ENCODE measurements at places on chromosomes 11 and 22.

DNA sequence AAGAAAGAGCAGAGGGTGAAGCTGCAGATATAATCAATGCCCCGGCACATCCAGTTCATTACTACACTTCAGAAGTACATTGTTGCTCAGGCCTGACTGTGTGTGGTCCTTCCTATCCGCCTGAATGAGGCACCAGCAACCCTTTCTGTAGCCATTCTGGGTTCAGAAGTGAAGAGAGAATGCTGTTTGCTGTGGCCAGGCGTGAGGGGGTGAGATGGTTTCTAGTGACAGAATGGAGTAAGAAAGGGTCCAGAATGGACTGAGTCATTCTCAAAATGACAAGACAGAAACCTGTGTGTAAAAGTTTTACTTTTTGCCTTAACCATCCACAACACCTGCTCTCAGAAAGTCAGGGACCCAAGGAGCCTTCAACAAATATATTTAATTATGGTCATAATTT is 334.8 kb downstream of the GUCY1A2 start:
- no peak for DNase-seq

DNA sequence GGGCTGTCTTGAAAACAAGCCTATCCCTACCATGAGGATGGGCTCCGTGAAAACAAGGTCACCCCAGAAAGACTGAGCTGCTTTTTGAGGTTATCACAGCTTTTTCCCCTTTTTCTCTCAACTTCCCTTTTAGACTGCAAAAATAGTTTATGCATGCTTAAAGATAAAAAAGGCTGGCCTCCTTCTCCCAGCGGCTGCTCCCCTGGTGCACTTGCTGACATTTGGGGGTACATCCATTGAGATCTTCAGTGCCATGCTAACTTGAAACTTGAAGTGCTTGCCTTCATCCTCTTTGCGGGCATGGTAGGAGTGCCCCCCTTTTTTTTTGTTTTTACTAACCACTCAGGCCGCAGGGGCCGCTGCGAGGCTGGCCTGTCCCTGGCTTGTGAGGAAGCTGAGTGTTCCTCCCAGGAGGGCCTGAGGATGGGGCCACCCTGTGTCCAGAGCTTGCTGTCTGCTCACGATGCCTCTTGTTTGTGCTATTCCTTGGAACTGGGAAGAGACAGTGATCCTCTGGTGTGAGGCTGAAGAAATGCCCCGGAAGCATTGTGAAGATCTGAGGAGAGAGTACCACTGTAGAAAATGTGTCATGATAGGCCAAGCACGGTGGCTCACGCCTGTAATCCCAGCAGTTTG is 2.2 kb downstream of the TANGO2 start:
- DNase-seq = no peak

GRCh38 chr11:75522286-75523044 is 3.3 kb downstream of the GDPD5 start:
- no peak for DNase-seq

DNA sequence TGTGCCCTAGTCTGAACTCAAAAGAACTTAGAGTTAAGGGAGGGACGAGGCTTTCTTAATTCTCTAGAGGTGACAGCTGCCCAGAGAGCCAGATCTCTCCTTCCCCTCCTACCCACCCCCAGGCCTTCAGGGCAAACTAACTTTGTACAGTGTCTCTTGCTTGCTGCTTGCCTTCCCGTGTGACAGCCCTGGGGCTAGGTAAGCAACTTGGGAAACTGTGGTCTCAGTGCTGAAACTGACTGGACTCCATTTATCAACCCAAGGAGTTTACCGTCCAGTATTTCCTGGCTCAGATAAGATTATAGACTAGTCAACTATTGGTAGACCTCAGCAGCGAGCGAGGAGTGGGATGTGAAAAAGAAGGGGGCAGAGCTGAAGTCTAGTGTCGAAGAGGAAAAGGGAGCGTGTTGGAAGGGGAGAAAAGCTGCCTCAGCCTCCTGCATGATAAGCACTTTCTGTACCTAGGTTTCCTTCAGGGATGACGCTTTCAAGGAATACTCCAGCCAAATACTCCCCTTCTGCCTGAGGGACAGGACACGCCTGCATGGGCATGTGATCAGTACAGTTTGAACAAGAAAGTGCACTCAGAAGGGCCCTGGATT is 43.3 kb upstream of the WEE1 start:
- DNase-seq = no peak

DNA sequence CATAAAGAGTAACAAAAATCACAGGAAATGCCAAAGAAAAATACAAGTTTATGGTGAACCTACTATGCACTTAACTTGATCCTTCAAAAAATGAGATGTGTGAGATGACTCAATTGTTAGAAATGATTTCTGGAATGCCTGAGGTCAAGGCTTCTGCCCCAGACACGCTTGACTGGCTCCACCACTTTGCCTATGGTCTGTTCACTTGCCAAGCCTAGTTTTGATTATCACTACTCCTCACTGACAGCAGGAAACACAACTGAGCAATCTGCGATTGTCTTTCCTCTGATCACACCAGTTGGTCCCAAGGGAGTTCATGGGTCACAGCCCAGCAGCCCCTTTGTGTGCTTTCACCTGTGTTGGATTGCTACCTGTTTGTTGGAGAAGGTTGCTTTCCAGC is 20.6 kb upstream of the PRDM10 start:
- DNase-seq = peak; percentile 60

DNA sequence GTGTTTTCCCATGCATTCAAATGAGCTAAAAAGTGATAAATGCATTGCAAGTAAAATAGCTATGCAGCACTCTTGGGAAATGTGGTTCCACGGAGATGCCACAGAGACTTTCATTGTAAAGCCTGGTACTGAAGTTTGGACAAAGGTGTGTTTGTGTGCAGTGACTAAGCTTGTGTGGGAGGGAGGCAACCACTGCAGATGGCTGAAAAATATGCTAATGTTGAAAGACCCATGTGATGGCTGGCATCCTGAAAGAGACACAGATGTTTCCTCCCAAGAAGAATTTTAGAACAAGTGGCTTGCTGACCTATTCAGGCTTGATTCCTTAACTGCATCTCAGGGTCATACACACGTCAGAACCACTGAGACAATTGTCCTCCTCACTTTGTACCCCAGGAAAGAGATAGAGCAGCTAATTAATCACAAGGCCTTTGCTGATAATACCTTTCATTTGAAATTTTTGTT is 73.8 kb downstream of the FAM76B start:
- peak; percentile 61 for DNase-seq

DNA sequence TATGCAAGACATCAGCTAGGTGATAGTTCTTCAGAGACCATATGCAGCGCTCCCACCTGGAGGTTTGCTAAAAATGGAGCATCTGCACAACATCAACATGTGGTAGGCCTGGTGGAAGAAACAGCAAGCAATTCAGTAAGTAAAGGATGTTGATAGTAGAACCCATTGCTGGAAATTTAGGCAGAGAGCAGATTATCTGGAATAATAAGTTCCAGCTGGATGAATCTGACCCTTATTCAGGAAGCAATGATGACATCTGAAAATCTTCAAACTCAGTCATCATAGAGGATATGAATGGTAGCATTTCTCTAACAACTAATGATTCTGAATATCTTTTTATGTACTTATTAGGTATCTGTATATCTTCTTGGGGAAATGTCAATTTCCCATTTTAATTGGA is 225.2 kb upstream of the ANO3 start:
- peak; percentile 2 for DNase-seq

- DNase-seq = no peak
These were observed 74.1 kb downstream of the PARVB start for GRCh38 chr22:44098021-44098739.

- DNase-seq = peak; percentile 66
These were observed 52.5 kb downstream of the NECTIN1 start for GRCh38 chr11:119676461-119677020.

DNA sequence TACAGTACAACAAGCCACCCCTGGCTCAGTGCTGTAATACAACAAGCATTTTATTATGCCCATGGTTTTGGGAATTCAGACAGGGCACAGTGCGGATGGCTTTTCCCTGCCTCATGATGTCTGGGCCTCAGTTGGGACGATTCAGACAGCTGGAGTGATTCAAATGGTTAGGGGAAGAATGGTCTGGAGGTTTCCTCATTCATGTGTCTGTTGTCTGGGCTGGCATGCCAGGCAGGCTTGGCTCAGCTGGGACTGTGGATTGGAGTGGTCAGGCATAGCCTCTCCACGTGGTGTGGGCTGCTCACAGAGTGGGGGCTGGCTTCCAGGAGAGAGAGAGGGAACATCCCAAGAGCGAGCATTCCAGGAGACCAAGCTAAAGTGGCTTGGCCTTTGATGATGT is 164.4 kb downstream of the C11orf91 start:
- no peak for DNase-seq

- no peak for DNase-seq
These were observed 8.0 kb downstream of the SIK3 start for GRCh38 chr11:117090111-117090706.

DNA sequence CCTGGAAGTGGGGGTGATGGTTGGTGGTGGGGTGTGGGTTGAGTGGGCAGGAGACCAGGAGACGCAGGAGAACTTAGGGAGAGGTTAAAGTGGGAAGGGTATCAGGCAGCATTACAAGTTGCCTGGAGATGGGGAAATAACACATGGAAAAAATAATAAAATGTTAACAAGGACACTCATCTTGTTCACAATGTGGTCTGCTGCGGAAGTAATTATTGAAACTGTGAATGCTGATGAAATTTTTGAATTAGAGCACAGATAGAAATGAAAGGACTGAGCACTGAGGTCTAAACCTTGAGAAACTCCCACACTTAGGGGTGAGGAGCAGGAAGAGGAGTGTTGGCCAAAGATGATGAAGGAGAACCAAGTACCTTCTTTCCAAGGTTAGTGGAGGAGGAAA is 346.0 kb upstream of the PLET1 start:
- DNase-seq = no peak

GRCh38 chr11:75583718-75584658 is 21.9 kb downstream of the SERPINH1 start:
- DNase-seq = peak; percentile 74

DNA sequence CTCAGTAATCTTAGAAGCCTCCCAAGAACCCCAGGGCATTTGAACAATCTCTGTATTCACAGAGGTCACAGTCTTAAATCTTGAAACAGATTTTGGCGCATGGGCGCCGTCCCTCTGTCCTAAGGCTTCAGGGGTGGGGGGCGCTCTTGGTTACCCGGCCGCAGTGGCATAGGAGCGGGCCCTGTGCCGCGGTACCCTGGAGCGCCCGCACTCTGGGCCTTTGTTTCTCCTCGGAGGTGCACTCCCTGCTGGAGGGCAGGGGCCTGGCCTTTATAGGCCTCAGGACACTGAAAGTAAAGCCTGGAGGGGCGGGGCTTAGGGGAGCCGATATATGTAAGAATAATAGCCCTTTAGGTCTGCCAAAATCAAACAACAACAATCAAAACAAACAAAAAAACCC is 197.3 kb upstream of the FOLH1 start:
- DNase-seq = no peak

GRCh38 chr11:46122945-46123715 is 1.9 kb upstream of the PHF21A start:
- peak; percentile 80 for DNase-seq

DNA sequence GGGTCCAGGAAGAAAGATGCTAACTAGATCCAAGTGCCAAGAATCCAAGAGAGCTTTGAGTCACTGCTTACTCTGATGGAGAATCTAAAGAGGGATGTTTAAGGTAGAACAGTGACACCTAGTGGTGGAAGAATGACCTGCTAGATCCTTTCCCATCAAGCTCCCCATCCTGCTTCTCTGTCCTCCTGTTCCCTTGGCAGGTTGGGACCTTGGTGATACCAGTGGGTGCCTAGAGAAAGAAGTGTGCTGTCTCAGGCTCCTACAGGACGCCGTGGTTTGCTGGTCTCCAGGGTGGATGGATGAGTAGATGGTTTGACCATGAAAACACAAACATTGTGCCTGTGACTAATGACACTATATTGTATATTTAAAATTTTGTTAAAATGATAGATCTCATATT is 383.7 kb downstream of the TMEM135 start:
- DNase-seq = peak; percentile 90

- no peak for DNase-seq
These were observed 45.7 kb upstream of the CD5 start for GRCh38 chr11:61056571-61056970.

DNA sequence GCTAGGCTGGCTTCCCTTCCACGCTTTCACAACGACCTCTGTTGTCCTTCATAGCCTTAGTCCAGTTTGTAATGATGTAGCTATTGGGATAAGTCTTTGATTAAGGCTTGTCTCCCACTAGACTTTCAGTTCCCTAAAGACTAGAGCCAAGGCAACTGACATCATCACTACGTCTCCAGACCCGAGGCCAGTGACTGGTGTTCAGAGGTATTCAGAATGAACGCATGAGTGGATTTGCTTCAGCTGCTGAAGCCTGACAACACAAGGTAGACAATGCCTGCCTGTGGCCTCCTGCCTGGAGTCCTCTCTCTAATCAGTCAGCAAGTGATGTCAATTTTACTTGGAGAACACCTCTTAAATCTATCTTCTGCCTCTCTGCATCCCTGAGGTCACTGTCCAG is 13.6 kb downstream of the EFCAB6 start:
- peak; percentile 57 for DNase-seq

- DNase-seq = no peak
These were observed 129.6 kb downstream of the VPREB1 start for GRCh38 chr22:22374163-22374562.

DNA sequence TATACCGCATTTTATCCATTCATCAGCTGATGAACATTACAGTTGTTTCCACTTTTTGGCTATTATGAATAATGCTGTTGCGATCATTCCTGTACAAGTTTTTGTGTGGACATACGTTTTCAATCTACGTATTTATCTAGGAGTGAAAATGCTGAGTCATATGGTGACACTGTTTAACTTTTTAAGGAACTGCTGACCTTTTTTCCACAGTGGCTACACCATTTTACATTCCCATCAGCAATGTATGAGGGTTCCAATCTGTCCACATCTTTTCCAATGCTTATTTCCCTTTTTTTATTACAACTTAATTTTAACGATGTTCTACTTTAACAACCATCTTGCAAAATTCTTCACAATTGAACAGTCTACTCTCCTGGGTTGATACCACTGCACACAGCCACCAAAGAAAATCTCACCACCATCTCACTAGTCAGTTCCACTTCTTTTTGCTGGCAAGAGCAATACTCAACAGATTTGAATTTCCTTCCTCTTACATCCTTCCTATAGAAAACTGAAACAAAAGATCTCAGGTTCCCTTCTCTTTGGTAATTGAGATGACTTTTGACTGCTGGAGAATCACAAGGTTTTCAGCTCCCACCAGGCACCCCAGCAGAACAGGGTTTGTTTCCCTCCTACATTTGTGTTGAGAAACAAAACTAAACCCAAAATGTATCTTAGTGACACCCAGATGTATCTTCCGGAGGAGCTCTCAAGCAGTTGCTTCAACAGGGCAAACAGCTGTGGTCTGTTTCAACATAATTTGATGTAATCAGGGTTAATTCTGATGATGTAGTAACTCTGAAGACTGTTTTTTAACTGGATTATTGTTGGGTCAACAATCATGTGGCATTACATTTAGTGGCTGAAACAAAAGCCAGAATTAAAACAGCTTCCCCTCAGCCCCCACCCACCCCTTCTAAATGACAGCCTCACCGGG is 7.0 kb upstream of the GAB2 start:
- DNase-seq = peak; percentile 28

All from GM23248 (cell line).